Stimulated activated CD4-positive, alpha-beta T cell treated with anti-CD3 and anti-CD28 coated beads, Interleukin-4, amount 100 ng/mL, for 1 hour (primary cell): ENCODE measurements at places on chromosomes 16 and 17.
A peak's percentile ranks its signal among the peaks of the same experiment; 100 is the strongest.

GRCh38 chr16:85231959-85232358 is 119.7 kb upstream of the CIBAR2 start:
- DNase-seq: no peak

DNA sequence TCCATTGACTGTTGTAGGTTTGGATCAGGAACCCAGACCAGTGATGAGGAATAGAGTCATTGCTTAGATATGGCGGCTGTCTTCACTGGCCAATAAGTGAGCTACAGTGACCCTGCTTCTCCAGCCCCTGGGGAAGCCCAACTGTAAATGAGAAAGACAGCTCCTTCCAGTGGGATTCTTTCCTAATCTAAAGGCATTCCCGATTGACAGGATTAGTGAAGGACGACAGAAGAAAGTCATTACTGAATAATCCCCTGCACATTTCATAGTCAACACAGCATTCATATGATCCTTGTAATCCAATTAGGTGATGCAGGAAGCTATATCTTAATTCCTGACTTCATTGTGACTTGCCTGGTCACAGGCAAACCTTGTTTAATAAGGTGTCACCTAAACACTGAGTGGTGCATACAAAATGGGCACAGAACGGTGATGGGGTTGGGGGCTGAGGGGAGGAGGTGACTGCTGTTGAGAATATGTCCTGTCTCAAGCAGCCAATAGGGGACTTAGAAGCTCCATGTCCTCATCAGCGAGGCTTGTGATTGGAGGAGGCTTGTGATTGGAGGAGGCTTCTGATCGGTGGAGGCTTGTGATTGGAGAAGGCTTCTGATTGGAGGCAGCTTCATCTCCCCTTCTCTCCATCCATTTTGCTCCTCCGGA is 242.6 kb downstream of the XYLT1 start:
- no peak for DNase-seq

DNA sequence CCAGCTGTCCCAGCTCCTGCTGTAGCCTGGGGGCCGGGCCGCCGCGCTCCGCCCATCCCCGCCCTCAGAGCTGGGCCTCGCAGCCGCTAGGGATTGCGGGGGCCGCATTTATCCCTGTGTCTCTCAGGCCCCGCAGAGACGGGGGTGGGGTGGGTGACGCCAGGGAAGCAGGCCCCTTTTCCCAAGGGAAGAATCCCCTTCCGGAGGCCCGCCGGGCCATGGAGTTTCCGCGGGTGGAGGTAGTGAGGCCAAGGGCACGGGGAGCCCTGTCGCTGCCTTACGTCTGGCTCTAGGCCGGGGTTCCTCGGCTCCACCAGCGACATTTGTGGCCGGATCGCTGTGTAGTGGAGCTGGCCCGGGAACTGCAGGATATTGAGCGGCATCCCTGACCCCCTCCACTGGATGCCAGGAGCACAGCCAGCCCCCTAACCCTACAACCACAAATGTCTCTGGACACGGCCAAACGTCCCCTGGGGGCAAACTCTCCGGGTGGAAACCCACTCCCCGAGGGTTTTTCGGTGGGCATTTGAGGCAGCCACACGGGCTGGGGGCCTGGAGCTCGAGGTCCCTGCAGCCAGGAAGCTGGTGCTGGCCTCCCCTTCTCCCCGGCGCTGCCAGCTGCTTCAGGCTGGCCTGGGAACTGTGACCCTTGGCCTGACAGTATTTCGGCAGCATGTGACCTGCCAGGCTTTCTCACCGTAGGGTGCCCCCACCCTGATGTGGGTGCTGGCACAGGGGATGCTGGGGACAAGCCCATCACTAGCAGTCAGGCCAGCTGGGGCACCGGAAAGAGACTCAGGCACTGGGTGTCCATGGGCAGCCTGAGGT is 12.0 kb upstream of the CD300A start:
- peak; percentile 71 for DNase-seq

DNA sequence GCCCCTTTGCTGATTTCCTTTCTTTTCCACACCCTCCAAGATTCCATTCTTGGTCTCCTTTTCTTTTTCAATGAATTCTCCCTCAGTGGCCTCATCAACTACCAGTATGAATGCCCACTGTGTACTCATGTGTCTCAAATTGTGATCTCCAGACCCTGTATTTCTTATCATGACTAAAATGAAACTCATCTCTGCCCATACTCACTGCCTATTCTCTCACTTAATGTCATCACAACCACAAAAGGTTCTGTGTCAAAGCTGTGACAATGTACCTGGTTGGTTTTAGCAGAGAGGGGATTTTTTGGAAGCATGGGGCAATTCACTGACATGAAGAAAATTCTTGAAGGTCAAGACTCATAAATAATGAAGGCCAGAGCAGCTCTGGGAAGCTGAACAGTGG is 11.5 kb upstream of the TBX4 start:
- DNase-seq: no peak

DNA sequence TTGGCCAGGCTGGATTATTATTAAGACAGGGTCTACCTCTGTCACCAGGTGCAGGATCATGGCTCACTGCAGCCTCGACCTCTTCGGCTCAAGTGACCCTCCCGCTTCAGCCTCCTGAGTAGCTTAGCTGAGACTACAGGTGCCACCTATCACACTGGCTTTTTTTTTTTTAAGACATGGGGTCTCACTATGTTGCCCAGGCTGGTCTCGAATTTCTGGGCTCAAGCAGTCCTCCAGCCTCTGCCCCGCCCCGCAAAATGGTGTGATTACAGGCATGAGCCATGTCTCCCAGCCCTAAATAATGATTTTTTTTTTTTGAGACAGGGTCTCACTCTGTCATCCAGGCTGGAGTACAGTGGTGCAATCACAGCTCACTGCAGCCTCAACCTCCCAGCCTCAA is 5.8 kb downstream of the OVCA2 start:
- DNase-seq: no peak

- peak; percentile 26 for DNase-seq
Observed at GRCh38 chr16:87463722-87464690, 28.8 kb downstream of the ZCCHC14 start.

DNA sequence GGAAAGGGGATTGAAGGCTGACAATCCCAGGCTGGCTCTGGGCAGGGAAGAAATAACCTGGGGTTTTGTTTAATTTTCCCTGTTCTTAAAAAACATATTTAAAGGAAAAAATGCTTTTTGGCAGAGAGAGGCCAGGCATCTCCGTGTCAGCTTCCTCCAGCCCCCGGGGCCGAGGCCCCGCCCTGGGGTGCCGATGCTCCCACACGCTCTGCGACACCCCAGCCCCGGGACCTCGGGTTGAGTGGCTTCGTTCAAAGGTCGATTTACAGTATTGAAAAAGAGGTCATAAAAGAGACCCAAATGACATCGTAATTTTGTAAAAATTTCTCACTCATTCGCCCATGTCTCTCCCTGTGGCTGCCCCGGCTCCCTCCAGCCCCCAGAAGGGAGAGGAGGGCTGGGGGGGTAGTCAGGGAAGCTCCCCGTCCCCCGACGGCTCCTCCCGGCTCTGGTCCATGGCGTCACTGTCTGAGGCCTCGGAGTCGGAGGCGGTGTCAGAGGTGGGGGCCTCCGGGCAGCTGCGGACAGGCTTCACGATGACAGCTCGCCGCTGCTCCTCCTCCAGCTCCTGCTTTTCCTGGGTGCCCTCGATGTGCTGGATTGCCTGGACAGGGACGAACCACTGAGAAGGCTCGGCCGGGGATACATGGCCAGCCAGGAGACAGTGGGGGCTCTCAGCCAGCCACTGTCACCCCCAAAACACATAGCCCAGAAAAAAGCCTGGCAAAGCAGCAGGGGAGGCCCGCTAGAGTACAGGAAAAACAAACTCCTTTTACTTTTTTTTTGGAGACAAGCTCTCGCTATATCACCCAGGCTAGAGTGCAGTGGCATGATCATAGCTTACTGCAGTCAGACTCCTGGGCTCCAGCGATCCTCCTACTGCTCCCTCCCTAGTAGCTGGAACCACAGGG is 14.9 kb downstream of the TFAP4 start:
- no peak for DNase-seq

GRCh38 chr17:19955099-19955498 is 22.5 kb downstream of the AKAP10 start:
- no peak for DNase-seq

DNA sequence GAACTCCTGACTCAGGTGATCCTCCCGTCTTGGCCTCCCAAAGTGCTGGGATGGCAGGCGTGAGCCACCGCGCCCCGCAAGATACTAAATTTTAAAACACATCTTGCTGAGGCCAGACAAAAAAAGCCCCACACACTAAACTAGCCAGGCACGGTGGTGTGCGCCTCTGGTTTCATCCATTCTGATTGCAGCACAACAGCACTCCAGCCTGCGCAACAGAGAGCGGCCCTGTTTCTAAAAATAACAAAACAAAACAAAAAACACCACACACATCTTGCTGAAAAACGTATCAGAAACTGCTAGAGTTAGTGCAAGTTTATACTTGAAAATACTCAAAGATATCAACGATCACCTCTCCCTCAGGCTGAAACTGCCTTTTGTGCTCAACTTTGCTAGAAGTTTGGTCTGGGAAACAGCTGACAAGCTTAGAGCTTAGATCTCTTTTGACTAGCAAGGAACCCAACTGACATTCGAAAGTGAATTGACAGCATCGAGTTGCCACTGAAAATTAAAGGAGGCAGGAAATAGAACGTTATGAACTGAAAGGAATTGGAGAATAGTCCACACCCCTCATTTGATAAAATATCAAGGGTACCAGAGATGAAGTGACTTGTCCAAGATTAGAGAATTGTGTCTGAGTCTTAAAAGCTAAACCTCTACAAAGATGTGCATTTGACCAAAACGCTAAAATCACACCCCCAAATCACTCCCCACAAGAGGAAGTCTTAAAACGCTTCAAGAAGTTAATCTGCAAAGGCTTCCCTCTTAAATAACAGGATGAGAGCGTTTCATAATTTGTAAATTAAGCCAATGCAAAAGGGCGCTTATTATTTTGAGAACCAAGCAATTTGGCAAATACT is 908 bp downstream of the COG4 start:
- no peak for DNase-seq

- DNase-seq: no peak
Observed at GRCh38 chr17:53819956-53820355, 2.8 kb upstream of the KIF2B start.

GRCh38 chr16:1225051-1225451 is at the start of gene TPSG1:
Gene TPSG1 (minus strand): TSS chr16:1225268. CDS start chr16:1225252, 16 bp downstream.
- DNase-seq: no peak

DNA sequence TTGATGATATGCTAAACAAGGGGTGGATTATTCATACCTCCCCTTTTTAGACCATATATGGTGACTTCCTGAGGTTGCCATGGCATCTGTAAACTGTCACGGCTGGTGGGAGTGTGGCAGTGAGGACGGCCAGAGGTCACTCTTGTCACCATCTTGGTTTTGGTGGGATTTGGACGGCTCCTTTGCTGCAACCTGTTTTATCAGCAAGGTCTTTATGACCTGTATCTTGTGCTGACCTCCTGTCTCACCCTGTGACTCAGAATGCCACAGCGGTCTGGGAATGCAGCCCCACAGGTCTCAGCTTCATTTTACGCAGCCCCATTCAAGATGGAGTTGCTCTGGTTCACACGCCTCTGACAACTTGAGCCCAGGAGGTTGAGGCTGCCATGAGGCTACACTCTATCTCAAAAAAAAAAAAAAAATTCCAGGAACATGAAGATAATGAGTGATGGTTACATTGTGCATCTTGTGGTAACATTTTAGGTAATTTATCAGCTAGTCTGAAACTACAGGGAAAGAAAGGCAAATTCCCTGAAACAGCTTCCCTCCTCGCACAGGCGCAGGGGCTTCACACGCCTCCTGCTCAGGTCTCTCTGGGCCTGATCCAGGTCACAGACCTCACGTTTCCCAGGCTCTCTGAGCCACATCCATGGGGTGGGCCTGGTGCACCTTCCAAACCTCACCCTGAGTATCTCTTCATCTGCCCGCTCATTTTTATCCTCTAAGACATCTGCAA is 15.3 kb upstream of the UBE2I start:
- no peak for DNase-seq

- DNase-seq: no peak
Observed at GRCh38 chr17:8105957-8106398, 12.3 kb downstream of the ALOXE3 start.

DNA sequence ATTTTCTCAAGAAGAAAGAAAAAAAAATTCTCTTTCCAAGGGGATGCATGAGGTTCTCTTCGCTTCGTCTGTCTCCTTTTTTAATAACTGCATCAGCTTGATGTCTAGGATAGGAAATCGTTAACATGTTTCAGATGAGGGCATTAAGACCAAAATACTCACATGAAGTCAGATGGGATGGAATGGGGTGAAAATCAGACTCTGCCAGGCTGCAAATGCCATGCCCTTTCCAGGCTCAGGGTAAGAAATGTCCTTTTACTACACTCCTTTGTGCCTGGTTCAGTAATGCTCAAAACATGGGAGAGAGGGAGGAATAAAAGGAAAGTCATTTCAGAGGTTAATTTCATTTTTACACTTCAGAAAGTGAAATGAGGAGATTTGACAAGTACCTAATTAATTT is 21.7 kb upstream of the ERCC4 start:
- DNase-seq: no peak

DNA sequence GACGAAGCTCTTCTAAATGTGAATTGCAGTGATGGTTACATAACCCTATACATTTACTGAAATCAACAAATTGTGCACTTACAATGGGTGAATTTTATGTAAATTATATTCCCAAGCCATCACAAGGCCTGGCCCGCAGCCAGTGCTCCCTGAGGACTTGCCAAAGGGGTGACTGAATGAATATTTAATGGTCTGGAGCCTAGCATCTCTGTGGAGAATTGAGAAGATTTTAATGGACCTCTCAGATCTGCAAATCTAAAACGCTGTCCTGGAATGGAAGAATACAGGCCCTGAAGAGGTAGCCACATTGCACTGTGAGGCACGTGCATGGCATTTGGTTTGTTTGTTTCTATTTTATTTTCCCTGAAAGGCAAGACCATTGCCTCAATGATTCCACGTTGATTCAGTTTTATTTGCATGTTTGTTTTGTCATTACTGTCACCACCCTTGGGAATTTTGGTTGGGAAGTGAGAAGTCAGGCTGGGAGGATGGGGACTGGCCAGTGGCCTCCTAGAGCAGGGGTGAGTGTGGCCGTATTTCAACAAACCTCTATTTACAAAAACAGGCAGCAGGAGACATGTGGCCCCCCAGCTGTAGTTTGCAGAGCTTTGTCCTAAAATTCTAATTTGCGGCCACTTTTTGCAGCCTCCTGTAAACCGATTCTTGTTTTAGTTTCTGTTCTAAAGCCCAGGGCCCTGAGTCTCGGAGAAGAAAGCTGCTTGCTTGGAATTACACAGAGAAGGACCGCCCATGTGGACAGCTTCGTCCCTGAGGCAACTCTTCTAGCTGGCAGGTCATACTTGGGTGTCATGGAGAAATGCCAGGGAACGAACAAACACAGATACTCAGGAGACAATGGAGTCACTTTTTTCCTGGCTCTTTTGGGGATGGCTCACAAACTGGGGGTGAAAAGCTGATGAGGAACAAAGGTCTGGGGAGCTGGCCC is 40.5 kb upstream of the GCSH start:
- no peak for DNase-seq
